Endothelial cell (in vitro differentiated cells): ENCODE measurements at places on chromosomes 11 and 22.

GRCh38 chr11:11532574-11532973 is 89.2 kb downstream of the GALNT18 start:
- H3K4me3 ChIP-seq, result no peak overlapping the region
- peaks cover 8% of the 10 kb centered on the region for H3K27me3 ChIP-seq
- peaks cover 65% of the 10 kb centered on the region for H3K4me1 ChIP-seq
- peaks cover 35% of the 10 kb centered on the region for H3K36me3 ChIP-seq
- no peak for DNase-seq

GRCh38 chr11:13152736-13153541 is 124.7 kb upstream of the BMAL1 start:
- no peak overlapping the region for H3K27ac ChIP-seq
- no peaks in the 10 kb centered on the region for H3K36me3 ChIP-seq
- H3K4me3 ChIP-seq, result no peak overlapping the region
- DNase-seq, result no peak
- H3K27me3 ChIP-seq, result no peaks in the 10 kb centered on the region
- no peaks in the 10 kb centered on the region for H3K4me1 ChIP-seq

DNA sequence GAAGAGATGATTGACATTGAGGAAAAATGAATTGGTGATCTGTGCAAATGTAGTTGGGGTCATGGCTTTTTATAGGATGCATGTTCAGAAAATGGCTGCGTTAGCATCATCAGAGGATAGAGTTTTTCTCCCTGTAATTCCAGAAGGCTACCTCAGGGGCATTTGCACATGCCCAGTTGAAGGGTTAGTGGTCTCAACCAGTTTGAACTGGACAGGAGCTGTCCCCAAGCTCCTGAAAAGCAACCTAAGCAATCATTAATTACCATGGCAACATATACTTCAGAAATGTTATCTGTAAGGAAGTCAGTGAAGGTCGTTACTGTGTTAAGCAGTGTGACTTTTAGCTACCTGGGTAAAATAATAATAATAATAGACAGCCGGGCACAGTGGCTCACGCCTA is 29.3 kb downstream of the TUG1 start:
- H3K36me3 ChIP-seq, result peaks cover 4% of the 10 kb centered on the region
- no peak for DNase-seq
- H3K4me1 ChIP-seq, result peaks cover 15% of the 10 kb centered on the region
- H3K27me3 ChIP-seq, result peaks cover 5% of the 10 kb centered on the region

- peak overlapping the region; percentile 76 for H3K27ac ChIP-seq
- H3K36me3 ChIP-seq, result peaks cover 4% of the 10 kb centered on the region
- DNase-seq, result no peak
Observed at GRCh38 chr22:39214383-39215069, 30.3 kb downstream of the PDGFB start.

- peaks cover 13% of the 10 kb centered on the region for H3K27me3 ChIP-seq
- peak overlapping the region; percentile 98 for H3K27ac ChIP-seq
- H3K4me1 ChIP-seq, result peaks cover 27% of the 10 kb centered on the region
- H3K4me3 ChIP-seq, result no peak overlapping the region
Observed at GRCh38 chr11:11243209-11243589, 109.9 kb downstream of the CSNK2A3 start.

DNA sequence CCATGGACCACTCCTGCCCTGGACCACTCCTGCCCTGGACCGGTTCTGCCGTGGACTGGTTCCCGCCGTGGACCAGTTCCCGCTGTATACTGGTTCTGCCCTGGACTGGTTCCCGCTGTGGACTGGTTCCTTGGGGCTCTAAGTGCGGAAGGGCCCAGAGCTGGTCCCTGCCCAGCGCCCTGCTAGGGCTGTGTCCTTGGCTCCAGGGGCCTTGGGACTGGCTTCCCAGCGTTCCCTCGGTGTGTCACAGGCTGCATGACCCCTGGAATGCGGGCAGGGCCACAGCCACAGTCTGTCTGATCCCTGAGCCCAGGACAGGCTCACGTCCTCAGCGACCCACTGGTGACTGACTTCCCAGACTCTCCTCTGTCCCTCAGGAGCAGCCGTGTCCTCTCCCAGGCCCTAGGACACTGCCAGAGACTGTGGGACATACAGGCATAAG is 412.2 kb downstream of the TBC1D22A start:
- peaks cover 2% of the 10 kb centered on the region for H3K27me3 ChIP-seq
- H3K27ac ChIP-seq, result no peak overlapping the region
- DNase-seq, result no peak
- H3K4me3 ChIP-seq, result no peak overlapping the region
- H3K36me3 ChIP-seq, result peaks cover 21% of the 10 kb centered on the region
